ENCODE measurements at places on chromosomes 1 and 21. TPM values are rescaled to one million over a fixed set of nuclear protein-coding genes. Genes with fewer than 3 reads are reported as not detected.

Gene CACHD1
- total RNA-seq: 8.5 TPM

Gene PAQR6
- total RNA-seq: not detected

Gene OLIG2
- not detected for total RNA-seq

GRCh38 chr1:221722254-221723017 is 19.5 kb downstream of the DUSP10 start:
- no peak for DNase-seq
- H3K27me3 ChIP-seq: no peaks in the 10 kb centered on the region
- H3K36me3 ChIP-seq: no peaks in the 10 kb centered on the region
- no peak overlapping the region for H3K4me3 ChIP-seq
- H3K27ac ChIP-seq: peak overlapping the region; percentile 45

DNA sequence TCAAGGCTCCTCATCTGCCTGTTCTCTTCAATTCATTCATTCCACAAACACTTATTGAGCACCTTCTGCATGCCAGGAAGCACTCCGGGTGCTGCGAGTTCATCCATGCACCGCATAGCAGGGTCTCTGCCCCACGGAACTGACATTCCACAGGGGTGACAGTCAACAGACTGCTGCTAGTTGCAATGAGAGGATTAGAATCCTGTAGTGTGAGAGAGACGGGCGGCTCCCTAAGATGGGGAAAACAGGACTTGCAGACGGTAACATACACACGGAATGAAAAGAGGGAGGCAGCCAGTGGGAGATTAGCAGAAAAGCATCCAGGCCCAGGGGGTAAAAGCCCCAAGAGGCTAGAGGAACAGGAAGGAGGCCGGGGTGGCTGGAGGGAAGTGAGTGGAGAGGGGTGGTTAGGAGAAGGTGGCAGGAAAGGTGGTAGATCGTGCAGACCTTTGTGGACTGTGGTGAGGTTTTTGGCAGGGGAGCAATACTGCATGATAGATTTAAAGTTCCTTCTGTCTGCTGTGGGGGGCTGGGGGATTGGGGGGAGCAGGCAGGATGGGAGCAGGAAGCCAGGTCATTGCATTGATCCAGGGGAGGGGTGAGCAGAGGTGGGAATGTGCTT is 6.6 kb downstream of the TNFRSF8 start:
- no peaks in the 10 kb centered on the region for H3K27me3 ChIP-seq
- no peak overlapping the region for H3K27ac ChIP-seq
- no peaks in the 10 kb centered on the region for H3K4me1 ChIP-seq
- no peak for DNase-seq
- H3K4me3 ChIP-seq: no peak overlapping the region
- H3K36me3 ChIP-seq: no peaks in the 10 kb centered on the region

- no peaks in the 10 kb centered on the region for H3K27me3 ChIP-seq
- H3K27ac ChIP-seq: no peak overlapping the region
- no peaks in the 10 kb centered on the region for H3K36me3 ChIP-seq
- H3K4me1 ChIP-seq: no peaks in the 10 kb centered on the region
Observed at GRCh38 chr1:38829368-38829767, 30.2 kb downstream of the RRAGC start.

GRCh38 chr1:116420417-116421200 is 47.6 kb downstream of the ATP1A1 start:
- no peaks in the 10 kb centered on the region for H3K36me3 ChIP-seq
- H3K4me3 ChIP-seq: no peak overlapping the region
- H3K27ac ChIP-seq: no peak overlapping the region
- H3K27me3 ChIP-seq: no peaks in the 10 kb centered on the region
- DNase-seq: no peak
- peaks cover 27% of the 10 kb centered on the region for H3K4me1 ChIP-seq

Gene TMCC2
- total RNA-seq: 11.9 TPM

Gene GBP7
- not detected for total RNA-seq

DNA sequence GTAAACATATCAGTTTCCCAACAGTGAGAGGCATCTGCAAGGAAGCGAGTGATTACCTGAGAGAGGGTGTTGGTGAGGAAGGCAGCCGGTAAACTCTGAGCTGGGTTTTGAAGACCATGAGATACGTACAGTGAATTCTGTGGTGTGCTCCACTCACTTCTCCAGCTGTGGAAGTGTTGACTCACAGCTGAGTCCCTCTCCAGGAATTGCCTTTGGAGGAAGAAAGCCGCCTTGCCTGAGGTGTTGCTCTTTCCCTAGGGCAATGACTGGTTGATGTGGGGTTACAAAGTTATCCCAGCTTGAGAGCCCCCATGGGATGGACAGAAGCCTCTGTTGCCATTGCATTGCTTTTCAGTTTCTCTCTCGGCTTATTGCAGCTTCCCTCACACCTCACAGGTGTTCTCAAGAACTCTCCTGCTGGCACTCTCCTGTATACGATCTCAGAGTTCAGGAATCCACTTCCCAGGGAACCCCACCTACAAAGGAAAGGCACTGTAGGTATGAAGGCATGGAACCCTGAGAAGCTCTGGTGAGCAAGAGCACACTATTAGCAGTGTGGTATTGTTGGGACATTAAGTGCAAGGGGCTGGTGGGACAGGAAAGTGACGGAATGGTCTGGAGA is 10.8 kb downstream of the NHLH1 start:
- no peak overlapping the region for H3K4me3 ChIP-seq
- H3K27me3 ChIP-seq: no peaks in the 10 kb centered on the region
- H3K4me1 ChIP-seq: no peaks in the 10 kb centered on the region
- H3K36me3 ChIP-seq: no peaks in the 10 kb centered on the region

Gene TTC22
- 0.70 TPM for total RNA-seq

- no peak overlapping the region for H3K27ac ChIP-seq
- H3K27me3 ChIP-seq: no peaks in the 10 kb centered on the region
- H3K4me1 ChIP-seq: no peaks in the 10 kb centered on the region
- no peak for DNase-seq
Observed at GRCh38 chr21:17780539-17780938, 38.6 kb downstream of the C21orf91 start.

GRCh38 chr1:8567146-8567545 is 249.2 kb downstream of the SLC45A1 start:
- no peaks in the 10 kb centered on the region for H3K27me3 ChIP-seq
- H3K4me1 ChIP-seq: peaks cover 45% of the 10 kb centered on the region
- no peak overlapping the region for H3K27ac ChIP-seq
- H3K4me3 ChIP-seq: no peak overlapping the region
- no peaks in the 10 kb centered on the region for H3K36me3 ChIP-seq

- no peaks in the 10 kb centered on the region for H3K36me3 ChIP-seq
- H3K4me3 ChIP-seq: no peak overlapping the region
- no peak overlapping the region for H3K27ac ChIP-seq
- no peaks in the 10 kb centered on the region for H3K27me3 ChIP-seq
- DNase-seq: no peak
Observed at GRCh38 chr1:189697113-189697512, 780.6 kb downstream of the BRINP3 start.

DNA sequence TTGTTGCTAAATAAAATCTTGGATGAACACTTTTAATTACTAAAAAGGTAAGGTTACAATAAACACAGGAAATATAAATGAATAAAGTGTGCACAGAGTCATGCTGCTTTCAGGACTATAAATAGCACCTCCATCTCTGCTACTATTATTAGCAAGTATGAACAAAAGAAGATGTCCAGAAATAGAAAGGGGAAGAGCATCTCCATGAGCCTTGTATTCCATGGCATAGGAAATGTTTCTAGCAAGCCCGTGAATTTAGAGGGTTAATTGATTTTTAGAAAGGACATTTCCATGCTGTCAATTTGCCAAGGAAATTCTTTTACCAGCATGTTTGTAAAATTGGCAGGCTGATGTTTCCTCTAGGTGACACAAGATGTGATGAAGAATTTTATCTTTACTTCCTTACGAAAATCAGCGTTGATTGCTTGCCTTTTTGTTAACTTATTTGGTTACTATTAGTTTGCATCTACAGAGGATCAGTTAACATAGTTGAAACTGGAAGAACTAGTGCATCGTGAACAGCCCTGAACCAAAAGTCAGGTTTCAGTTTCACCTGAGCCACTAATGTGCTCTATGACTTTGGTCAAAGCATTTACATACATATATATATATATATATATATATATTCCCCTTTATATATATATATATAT is 45.3 kb downstream of the NR5A2 start:
- H3K27me3 ChIP-seq: no peaks in the 10 kb centered on the region
- H3K27ac ChIP-seq: no peak overlapping the region
- DNase-seq: no peak

GRCh38 chr1:198019126-198019525 is 102.0 kb downstream of the LHX9 start:
- DNase-seq: no peak
- H3K27me3 ChIP-seq: no peaks in the 10 kb centered on the region
- H3K36me3 ChIP-seq: no peaks in the 10 kb centered on the region
- H3K27ac ChIP-seq: no peak overlapping the region
- H3K4me3 ChIP-seq: no peak overlapping the region
